ENCODE measurements at places on chromosomes 3 and 15. TPM values are rescaled to one million over a fixed set of nuclear protein-coding genes. Genes with fewer than 3 reads are reported as not detected.

The ICE2 gene
- total RNA-seq: 84.3 TPM

The GOLGA6L7 gene
- total RNA-seq: not detected

The LMLN gene
- total RNA-seq: 5.2 TPM

- DNase-seq: no peak
Observed at GRCh38 chr3:105965384-105965783, 96.6 kb upstream of the CBLB start.

All from WTC11 (cell line).